ENCODE measurements at places on chromosomes 13 and 19.

DNA sequence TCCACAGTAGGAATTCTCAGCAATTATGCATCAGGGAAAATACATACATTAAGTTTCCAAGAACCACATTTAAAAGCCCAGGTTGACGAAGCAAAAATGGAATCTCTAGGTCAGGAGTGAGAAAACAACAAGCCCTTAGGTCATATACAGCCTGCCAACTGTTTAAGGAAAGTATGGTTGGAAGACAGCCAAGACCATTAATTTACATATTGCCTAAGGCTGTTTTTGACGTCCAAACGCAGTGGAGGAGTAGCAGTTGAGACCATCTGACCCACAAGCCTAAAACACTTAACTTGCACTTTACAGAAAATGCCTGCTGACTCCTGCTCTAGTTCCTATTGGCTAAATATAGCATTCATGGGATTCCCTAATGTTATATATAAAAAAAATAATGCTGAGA, 299.0 kb downstream of the ITGBL1 start:
- no peak for DNase-seq

DNA sequence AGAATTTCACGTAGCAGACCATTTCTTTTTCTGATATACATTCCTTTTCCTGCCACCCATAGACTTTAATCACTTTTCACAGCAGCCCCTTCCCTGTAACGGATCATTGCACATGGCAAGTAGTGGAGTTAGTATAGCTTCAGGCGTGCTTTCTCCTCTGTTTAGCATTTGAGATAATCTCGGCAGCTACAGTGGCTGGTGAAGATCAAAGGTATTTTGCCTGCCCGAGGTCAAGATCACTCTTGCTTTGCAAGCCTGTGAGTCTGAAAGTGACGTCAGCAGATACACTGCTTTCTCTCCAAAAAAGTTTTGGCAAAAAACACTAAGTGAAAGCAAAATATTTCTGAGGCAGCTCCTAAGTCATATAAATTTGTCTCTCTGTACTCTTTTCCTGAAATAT, 260.0 kb downstream of the NDFIP2 start:
- DNase-seq: no peak

- DNase-seq: no peak
These were observed 23.8 kb downstream of the FAM124A start for GRCh38 chr13:51246025-51246417.

- DNase-seq: no peak
These were observed 2.1 kb upstream of the ATP1A3 start for GRCh38 chr19:41995959-41996797.

DNA sequence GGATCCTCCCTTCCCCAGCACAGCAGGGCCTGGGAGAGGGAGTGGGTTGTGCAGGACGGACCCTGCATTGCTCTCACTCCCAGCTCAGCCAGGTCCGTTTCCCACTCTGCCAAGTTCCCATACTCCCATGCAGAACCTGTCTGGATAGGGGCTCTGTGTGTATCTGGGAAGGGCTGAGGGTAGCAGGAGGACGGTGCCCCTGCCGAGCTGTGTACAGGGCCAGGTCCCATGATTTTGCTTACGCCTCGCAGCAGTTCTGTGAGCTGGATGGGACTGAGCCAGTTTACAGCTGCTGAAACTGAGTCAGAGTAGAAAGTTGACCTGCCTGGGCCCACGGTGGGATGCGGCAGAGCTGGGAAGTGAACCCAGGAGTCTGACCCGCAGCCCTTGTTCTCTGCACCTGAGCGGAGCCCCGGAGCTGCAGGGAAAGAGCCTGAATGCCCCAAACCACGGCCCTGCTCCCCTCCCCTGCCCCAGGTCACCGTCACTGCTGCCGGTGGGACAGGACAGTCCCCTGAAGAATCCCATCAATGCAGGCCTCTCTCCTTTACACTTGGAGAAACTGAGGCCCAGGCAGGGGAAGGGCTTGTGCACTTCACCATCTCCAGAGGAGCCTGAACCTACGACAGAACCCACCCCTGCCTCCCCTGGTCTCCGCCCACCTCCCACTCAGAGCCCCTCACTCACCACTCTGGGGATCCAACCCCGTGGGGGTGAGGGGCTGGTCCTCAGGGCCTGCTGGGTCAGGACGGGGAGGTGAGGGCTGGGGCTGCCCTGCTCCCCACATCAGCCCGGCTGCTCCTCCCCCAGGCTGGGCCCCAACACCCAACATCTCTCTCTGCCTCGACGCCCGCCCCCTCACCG, 3.5 kb downstream of the LILRB5 start:
- no peak for DNase-seq

GRCh38 chr19:51570962-51571575, at the start of gene ZNF175:
TSS of gene ZNF175 (plus strand) at chr19:51571283. CDS start at chr19:51573330, 2,047 bp downstream.
- DNase-seq: peak; percentile 82

DNA sequence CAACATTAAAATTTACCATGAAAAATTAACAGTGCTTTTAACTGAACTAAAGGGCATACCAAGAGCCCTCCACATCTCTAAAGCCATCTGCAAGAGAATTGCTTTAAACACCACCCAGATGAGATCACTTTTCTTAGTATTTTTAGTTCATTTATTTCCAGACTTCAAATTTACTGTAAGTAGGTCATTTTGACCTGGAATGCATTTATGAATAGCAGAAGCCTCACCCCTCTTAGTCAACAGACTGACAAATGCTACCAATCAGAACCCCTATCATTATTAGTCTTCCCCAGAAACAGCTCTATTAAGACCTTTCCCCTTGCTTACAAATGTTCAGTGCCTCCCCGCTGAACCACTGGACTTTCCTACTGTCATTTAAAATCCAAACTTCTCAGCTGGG, 27.3 kb downstream of the RUBCNL start:
- DNase-seq: no peak

DNA sequence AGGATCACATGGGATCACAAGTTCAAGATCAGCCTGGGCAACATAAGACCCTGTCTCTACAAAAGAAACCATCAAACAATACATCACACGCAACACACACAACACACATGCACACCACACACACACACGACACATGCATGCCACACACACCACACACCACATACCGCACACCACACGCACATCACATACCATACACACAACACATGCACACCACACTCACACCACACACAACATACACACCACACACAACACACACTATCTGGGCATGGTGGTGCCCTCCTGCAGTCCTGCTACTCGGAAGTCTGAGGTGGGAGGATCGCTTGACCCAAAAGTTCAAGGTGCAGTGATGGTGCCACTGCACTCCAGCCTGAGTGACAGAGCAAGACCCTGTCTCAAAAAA, 198.3 kb downstream of the USP12 start:
- DNase-seq: no peak

DNA sequence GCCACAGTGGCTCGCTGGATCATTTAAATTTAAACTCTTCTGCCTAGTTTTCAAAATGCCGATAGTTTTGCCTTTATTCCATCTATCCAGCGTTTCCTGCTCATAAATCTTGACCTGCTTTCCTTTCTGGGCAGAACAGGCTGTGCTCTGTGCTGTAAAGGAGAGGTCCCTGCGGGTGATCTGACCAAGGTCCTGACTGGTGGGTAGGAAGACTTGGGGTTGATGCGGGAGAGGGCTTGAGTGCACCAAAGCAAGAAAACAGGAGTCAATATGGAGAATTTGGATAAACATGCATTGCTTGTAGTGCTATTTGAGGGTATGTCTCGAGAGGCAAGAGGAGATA, 533.6 kb downstream of the MYO16 start:
- DNase-seq: no peak

GRCh38 chr19:18913466-18913865, 5.7 kb downstream of the COPE start:
- DNase-seq: no peak

DNA sequence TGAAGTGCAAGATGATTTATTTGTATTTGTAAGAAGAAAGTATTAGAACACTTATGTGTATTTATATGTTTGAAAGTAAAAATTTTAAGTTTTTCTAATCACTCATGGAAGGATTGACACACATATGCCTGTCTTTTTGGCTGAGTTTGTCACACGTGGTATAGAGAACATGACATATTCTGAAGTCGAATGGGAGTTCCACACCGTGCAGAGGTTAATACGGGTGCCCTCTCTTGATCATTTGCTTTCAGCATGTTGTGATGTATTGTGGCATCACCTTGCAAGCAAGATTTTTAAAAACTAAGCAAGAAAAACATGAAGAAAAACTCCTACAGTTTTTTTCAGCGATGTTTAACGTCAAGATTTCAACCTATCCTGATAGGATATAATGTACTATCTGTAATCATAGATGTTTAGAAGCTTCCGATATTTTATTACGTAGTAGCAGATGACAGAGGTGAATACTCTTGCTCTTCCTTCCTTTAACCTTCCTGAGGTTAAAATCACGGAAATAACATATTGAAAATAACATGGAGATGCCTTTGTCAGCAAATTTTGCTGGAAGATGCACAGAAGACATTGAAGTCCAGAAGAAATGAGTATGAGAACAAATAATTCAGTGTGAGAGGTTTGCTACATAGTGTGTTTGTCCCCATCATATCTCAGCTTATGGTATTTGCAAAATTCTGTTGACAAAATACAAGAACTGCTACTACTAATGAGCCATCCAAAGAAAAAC, 231.4 kb downstream of the LMO7 start:
- DNase-seq: no peak

- DNase-seq: no peak
These were observed 1581.5 kb upstream of the PCDH20 start for GRCh38 chr13:62997038-62997599.

GRCh38 chr19:42528354-42529247, at the start of gene CEACAM1:
TSS of gene CEACAM1 (minus strand) at chr19:42528481. CDS start at chr19:42528374, 107 bp downstream.
- peak; percentile 58 for DNase-seq

GRCh38 chr13:51041126-51041525, 69.9 kb downstream of the C13orf42 start:
- no peak for DNase-seq

DNA sequence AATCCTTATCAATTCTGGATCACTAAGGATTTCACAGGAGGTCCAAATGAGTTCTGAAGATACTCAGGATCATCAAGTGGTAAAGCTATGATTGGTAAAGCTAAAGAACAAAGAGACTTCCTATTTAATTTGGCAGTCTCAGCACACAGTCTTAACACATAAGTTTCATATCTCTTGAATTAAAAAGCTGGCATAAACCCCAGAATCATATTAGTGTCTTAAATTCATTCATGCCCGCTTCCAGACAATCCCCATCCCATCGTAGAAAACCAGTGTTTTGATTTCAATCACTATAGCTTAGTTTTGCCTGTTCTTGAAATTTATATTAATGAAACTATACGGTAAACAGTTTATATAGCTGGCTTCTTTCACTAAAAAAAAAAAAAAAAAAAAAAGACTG, 278.7 kb downstream of the DIAPH3 start:
- no peak for DNase-seq

- DNase-seq: peak; percentile 85
These were observed 8.7 kb downstream of the HOMER3 start for GRCh38 chr19:18932216-18932841.

DNA sequence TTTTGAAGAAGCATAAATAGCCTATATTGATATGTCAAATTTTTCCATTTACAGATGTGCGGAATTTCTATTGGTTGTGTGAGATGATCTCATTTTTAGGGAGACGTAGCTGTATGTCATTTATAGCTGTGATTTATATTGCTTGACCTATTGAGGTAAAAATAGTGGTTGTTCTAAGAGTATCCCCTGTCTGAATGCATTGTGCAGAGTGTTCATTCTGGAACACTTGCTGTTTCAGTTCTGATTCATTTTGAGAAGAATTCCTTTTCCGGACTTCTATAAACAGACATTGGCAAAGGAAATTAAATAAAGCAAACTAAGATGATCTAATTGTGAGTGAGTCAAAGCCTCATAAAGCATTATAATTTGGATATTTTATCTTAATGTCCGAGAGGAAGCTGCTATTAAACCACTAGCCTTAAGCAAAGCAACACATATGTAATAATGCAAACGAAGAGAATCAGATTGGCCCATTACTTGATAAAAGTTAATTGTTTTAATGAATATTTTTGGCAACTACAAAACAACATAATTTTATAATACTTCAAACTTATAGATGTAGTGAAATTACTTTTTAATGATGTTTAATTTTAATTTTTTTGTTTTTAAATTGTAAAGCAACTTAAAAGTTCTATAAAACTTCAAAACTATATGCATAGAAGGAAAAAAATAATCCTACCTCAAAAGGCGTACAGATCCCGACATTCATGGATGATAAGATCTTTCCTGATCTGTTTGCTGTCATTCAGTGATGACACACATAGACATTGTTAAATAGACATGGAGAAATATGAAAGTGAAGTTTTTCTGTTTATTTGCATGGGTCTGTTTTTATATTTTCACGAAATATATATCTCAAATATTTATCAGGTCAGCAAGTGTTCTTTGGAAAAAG, 942.6 kb upstream of the SLC10A2 start:
- no peak for DNase-seq

DNA sequence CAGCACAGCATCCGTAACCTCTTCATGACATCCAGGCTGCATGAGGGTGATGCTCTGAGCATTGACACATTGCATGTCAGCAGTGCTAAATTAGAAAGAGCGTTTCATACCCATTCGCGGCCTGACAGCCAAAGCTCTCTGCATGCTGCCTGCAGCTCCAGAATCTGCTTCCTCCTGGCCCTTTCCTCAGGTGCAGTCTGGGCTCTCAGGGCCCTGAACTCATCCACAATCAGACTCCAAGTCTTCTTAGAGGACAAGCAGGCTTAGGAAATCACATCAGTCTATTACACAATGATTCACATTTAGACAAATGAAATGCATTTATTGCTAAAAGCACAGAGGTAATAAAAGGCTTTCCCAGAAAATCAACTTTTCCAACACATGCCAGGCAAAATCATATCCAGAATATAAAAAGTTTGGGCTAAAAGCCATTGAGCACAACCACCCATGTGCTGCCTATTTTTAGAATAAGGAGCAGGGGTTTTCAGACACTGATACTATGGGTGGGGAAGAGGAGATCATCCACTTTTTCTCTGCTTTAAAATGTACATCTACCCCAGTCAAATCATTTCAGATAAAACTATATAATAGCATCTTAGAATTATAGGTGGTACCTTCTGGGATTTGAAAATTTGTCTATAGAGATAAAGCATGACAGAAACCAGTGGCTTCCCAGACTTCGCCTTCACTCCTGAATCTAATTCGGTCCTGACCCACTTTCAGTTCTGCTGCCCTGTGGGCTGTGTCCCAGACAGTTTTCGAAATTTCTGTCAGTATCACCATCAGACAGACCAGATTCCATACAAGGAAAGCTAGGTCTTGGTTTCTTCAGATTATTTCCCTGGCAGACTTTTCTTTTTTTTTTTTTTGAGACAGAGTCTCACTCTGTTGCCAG, 109.3 kb downstream of the COL4A2 start:
- no peak for DNase-seq

DNA sequence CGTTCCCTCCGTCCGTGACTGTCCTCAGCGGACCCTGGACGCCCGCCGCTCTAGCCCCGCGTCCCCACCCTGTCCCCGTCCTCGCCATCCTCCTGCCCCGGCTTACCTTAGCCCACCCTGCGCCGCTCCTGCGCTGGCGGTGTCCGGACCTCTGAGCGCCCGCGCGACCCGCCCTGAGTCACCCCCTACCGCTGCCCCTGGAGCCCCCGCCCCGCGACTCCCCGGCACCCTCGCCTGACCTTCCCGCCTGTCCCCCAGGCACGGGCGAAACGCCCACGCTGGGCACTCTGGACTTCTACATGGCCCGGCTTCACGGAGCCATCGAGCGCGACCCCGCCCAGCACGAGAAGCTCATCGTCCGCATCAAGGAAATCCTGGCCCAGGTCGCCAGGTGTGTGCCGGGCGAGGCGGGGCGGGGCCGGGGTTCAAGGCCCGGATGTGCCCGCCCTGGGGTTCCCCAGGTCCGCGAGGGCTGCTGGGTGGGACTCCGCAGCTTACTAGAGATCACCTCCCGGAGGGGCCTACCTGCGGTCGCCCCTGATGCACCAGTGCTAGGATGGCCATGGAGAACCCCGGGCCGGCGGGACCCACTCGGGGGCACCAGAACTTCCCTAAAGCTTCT, 5.1 kb downstream of the HMG20B start:
- no peak for DNase-seq

- DNase-seq: no peak
These were observed 10.6 kb downstream of the SCGB2B2 start for GRCh38 chr19:34666200-34666957.
